ENCODE measurements at places on chromosomes 1 and 21.

GRCh38 chr1:171427852-171428471, 57.4 kb upstream of the PRRC2C start:
- DNase-seq = no peak

GRCh38 chr1:176604461-176604860, 141.5 kb downstream of the PAPPA2 start:
- DNase-seq = no peak

- DNase-seq = no peak
These were observed 762.9 kb downstream of the LTN1 start for GRCh38 chr21:28229814-28230213.

DNA sequence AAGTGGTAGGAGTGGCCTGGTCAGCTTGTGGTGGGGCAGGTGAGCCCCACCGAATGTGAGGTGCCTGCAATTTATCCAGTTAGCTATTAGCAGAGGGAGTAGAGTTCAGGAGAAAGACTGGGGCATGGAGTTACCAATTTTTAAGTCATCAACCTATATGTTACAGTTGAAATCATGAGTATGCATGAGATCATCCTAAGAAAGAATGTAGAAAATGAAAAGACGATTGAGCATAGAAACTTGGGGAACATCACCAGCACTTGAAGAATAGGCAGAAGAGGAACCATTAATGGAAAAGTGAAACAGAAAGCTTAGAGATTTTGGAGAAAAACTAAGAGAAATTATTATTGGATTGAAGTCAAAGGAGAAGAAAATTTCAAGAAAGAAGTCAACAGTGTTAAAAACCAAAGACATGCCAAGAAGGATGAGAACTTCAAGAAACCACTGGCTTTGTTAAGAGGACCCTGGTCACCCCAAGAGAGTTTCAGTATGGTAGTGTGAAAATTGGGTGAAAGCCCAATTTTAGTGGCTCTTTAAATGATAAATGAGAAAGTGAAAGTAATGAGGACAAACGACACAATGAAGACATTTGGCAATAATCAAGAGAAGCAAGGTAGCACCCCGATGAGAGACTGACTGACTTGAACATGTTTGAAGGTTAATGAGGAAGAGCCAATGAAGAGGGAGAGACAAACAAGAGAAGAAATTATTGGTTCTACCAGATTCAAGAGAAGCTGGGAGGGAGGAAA, 36.7 kb downstream of the DNASE2B start:
- peak; percentile 41 for DNase-seq

GRCh38 chr1:16913181-16913832, 8.4 kb upstream of the CROCC start:
- no peak for DNase-seq

GRCh38 chr1:70745199-70745598, 302.4 kb downstream of the PTGER3 start:
- DNase-seq = no peak

DNA sequence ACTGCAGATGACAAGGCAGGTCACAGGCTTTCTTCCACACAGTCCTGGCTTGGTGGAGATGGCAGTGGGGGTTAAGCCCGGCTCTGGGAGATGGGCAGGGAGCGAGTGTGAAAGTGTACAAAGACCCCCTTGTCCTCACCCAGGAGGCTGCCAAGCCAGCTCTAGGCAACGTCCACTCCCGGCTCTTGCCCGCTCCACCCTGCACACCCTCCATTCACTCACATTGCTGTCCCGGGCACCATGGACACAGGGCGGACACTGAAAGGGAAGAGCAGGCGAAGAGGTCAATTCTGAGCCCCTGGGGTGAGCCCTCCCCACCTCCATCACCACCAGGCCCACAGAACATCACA, 8.9 kb downstream of the COL16A1 start:
- DNase-seq = no peak

DNA sequence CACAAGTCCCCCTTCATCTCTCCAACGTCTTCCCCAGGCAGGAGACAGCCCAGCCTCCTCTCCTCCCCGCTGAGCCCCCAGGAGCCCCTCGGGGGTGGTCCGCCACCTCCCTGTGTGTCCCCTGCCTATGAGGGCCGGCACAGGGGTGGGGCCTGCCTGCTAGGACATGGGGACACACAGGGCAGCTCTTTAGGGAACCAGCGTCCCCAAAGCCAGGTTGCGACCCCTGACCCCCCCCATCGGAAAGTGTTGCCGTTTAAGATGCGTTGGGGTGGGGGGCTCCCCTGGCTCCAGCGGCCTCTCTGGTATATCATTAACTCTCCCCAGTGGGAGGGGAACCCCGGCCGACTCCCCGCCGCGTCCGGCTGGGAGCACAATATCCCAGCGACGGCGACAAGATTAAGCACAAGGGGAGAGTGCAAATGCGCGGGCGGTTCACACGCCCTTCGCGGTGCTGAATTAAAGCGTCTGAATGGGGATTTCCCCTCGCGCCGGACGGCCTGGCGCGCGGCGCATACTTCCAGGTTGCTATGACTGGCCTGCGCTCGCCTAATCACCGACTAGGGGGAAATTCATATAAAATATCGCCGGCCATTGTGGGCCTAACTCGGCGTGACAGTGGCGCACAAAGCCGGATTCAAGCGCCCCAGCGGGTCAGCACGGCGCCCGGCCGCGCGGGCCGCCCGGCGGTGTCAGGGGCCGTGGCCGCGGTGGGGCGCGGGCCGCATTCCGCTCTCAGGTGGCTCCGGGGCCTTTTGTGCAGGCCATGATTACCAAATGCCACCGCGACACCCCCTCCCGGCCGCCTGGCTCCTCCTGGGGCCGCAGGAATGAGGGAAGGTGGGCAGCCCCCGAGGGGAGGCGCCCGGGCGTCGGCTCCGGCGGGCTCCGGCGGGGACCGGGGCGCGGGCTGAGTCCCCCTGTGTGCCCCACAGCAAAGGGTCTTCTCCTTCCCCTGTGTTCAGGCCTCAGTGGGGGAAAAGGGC, 30.9 kb downstream of the WNT3A start:
- no peak for DNase-seq

DNA sequence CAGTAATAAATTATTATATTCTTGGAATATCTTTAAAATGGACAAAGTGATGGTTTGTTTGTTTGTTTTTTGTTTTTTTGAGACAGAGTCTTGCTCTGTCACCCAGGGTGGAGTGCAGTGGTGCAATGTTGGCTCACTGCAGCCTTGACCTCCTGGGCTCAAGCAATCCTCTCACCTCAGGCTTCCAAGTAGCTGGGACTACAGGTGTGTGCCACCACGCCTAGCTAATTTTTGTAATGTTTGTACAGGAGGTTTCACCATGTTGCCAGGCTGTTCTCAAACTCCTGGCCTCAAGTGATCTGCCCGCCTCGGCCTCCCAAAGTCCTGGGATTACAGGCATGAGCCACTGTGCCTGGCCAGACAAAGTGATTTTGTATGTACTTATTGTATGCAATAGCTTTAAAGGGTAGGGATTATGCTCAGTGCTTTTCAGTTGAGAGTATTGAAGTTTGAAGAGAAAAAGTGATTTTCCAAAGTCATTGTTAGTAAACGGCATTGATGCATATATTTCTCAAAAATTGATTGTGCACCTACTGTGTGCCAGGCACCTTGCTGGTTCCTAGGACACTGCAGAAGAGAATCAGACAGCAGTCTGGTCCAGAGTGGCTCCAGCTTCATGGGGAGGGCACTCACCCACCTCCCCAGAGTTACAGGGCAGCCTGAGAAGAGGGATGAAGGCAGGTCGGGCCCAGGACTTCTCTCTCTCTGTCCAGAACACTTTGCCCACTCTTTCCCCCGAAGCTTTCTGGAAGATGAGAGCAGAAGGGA, 34.2 kb upstream of the TTC22 start:
- DNase-seq = no peak

DNA sequence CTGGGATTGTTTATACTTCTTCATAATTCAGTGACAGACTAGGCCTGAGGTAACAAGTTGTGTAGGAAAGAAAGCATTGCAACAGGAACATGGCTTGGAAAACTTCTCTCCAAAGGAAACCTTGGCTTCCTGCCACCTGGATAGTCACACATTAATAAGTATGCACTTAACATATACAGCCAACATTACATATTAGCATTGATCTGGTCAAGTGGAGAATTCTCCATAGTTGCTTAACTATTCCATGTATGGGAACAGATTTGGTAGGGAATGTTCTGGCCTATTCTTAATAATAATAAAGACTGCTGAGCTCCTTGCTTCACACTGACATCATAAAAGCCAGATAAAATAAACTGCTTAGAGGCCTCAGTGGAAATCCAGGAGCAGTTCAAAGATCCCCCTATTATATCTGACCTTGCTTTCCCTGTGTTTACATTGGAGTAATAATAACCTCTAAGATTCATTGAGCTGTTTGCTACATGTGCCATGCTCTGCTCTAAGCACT, 27.2 kb upstream of the NFIA start:
- DNase-seq = no peak

DNA sequence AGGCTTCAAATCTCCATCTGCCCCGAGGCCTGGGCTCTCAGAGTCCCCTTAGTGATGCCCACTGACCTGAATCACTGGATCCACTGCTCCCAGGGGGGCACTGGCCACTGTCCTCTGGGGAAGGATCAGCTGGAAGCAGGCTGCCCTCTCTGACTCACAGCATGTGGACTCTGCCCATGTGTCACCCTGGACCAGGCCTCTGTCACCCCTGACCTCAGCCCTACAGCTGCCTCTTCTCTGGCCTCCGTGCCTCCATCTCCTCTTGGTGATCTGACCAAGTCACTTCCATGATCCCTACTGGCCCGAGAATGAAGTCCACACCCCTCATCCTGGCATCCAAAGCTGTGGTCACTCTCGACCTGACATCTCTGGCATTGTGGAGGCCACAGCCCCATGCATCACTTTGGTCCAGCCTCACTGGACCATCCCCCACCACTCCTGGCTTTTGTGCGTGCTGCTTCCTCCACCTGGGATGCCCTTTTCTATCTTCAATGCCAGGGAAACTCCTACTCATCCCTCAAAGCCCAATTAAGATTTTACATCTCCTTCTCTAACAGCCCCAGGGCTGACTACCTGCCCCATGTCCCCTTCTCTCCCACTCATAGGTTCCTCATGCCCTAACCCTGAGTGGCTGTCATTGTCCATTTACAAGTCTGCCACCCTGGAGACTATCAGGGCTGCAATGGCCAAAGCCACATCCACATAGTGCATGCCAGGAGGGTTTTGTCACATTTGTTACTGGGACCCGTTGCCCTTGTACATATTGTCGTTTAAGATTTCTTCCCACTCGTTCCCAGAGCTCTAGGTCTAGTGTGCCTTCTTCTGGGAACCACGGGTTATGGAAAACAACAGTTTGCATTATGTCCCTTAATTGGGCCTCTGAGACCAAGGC, 685.0 kb downstream of the MATN1 start:
- no peak for DNase-seq

DNA sequence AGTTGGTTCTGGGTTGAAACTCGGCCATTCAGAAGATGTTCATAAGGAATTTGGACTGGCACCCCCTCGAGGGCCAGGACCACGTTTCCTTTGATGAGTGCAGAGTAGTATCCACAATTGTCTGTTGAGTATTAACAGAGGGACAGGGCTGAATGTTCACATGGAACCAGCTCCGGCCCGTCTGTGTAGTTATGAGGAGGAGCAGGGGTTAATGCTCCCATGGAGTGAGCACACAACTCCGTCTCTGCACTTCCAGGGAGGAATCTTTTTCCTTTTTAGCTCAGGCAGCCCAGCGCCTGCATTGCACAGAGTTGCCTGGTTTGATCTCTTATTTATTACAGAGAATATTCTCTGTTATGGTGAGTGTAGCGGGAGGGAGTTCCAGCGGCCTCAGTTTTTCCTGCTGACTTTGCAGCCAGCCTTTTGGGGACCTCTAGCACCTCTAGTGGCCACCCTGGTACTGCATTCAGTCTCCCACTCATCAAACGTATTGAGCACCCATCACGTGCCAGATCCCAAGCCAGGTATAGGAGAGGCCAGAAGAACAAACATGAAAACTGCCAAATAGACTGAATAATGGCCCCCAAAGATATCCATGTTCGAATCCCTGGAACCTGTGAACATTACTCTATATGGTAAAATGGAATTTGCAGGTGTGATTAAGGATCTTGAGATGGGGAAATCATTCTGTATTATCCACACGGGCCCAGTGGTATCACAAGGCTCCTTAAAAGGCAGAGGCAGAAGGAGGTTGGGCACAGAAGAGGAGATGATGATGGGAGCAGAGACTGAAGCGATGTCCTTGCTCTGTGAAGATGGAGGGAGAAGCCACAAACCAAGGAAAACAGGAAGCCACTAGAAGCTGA, 167.7 kb upstream of the CSF3R start:
- DNase-seq = peak; percentile 46

DNA sequence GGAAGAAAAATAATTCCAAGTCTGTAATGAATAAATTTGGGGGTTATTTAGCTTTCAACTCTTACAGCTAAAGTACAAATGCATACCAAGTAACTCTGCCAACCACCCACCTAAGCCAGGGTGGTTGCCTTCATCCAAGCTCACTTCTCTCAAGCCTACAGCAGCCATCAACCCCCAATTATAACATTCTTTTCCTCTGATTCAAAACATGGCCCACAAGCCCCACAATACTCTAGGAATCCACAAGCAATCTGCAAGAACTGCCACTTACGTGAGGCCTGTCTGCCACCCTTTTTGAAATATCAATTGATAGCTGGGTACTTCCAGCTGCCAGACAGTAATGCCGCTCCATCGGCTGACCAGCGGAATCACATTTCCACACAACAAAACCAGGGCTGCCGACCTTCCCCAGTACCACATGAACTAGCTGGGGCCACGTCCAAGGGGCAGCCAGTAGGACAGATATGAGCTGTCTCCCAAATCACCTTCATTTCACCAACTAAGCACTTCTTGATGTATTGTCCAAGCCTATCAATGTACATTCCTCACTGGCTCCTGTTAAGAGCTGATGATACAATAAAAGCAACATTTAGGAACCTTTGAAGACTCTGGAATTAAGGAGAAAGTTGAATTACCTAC, 3.2 kb downstream of the LBR start:
- no peak for DNase-seq

GRCh38 chr1:68010090-68010489, 40.3 kb downstream of the DIRAS3 start:
- DNase-seq = no peak

GRCh38 chr1:78237364-78237916, 191.7 kb downstream of the GIPC2 start:
- no peak for DNase-seq

DNA sequence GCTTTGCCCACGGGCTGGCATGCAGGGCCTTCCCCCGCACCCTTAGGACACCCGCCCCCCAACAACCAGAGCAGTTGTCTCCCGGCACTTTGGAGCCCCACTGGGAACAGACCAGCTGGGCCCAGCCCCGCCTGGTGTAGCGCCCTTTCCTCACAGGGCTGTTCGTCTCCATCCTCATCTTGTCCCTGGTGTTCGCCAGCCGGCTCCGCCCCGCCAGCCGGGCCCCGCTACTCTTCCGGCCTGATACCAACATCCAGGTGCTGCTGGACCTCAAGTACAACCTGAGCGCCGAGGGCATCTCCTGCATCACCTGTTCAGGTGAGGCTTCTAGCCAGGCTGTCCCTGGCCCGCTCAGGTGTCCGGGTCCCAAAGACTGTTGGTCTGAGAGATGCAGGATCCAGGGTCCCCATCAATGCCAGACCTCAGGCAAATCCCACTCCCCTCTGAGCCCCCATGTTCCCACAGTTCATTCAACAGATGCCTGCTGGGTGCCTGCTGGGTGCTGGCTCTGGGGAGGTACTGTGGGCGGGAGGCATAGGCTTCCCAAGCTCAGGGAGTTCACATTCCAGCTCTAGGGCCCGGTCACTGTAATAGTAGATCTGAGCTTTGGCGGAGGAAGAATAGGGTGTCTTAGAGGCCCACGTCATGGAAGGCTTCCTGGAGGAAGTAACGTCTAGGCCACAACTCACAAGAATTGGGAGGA, 41.7 kb downstream of the DISP3 start:
- no peak for DNase-seq

GRCh38 chr1:37392051-37392450, 82.3 kb upstream of the ZC3H12A start:
- DNase-seq = no peak

GRCh38 chr1:207823880-207824566, 72.2 kb downstream of the CD46 start:
- DNase-seq = peak; percentile 89

All from CD4-positive, alpha-beta T cell treated with Interleukin-1 beta for 1 hour (primary cell).